Bladder microvascular endothelial cell (primary cell): ENCODE measurements at places on chromosomes 5 and 9. TPM values are rescaled to one million over a fixed set of nuclear protein-coding genes. Genes with fewer than 3 reads are reported as not detected.

Gene STKLD1
- 0.25 and 0.49 TPM in 2 replicates for total RNA-seq

Gene OLFML2A
- total RNA-seq: 0.32 and 2.0 TPM in 2 replicates

Gene PDLIM7
- total RNA-seq: 34.5 and 79.9 TPM in 2 replicates

Gene PAEP
- not detected in 2 replicates for total RNA-seq

Gene LEAP2
- total RNA-seq: under 0.01 and 0.38 TPM in 2 replicates
